ENCODE measurements at places on chromosomes 1 and 21.
A peak's percentile ranks its signal among the peaks of the same experiment; 100 is the strongest.

GRCh38 chr1:188251036-188251435 lies 1422.3 kb downstream of the PLA2G4A start:
- DNase-seq, result no peak

DNA sequence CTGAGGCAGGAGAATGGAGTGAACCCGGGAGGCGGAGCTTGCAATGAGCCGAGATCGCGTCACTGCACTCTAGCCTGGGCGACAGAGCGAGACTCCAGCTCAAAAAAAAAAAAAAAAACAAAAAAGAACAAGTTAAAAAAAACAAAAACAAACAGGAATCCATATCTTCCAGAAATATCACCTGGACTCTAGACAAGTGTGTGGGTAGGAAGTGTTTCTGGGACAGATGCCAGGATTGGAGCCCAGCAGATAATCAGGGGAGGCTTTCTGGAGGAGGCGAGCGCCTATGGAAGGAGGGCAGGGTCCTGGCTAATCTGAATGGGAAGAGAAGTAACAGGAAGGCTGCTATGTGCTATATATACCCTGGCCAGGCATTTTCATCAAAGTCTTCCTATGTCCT lies 43.6 kb upstream of the SYNC start:
- no peak for DNase-seq

DNA sequence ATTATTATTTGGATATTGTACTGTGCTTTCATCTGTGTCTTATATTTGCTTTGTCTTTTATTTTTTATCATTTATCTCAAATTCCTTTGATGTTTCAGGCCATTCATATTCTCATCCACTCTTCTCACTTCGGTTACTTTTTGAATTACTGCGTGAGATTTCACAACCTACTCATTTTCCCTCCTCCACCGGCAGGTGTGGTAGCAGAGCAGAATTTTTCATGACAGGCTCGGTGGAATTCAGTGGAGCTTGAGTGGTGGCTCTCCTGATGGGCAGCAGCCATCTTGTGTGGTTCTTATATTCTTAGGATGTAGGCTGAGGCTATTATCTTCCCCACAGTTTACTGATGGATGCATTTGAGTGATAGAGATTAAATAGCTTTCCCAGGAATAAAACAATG lies 92.3 kb upstream of the IVNS1ABP start:
- DNase-seq, result peak; percentile 5

GRCh38 chr1:208239473-208240381 lies 4.5 kb downstream of the PLXNA2 start:
- DNase-seq, result no peak

DNA sequence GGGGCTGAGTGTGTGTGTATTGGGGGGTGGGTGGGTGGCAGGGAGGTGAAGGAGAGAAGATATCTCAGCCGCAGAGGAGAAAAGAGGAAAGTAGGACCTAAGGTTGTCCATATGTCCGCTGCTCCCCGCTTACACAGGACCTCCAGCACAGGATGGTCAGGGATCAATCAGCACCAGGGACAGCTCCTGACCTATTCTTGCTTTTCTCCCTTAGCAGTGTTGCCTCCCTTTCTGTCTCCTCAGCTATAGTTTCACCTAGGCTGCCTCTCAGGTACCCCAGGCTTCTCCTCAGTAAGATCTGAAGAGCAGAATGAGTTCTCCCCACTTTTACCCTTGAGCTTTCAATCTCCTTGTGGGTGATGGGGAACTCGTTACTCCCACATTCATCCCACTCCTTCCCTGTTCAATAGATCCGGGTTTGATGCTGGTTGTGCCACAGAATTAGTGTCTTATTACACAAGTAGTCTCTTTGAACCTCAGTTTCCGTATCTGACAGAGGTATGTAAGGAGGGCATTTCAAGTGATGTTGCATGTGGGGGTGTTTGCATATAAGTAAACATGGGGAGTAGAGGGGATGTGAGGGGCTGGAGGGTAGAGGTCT lies 1.4 kb upstream of the DPH2 start:
- DNase-seq, result peak; percentile 48

DNA sequence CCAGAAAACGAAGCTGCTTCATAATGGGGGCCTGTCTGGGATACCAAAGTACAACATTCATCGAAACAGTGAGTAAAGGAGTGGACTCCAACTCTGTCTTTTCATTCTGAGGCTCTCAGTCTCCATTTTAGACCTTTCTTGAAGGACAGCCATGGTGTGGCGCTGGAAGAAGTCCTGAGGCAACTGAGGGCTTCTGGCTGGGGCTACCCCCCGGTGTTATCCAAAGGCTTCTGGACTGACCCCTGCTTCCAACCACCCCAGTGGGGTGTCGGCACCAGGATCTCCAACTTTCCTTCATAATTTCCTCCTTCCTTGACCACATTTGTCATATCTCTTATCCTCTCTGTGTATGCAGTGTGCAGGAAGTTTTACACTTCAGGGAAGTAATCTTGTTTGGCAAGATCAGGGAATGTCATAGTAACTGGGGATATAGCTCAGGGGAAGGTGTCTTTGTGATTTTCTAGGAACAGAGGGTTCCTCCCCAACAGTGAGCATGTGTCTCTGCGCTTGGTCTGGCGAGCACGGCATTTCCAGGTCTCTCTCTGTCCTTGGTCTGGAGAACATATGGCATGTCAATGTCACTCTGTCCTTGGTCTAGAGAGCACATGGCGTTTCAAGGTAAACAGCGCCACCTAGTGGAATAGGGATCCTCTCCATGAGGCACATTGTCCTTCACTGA lies 19.4 kb upstream of the BSDC1 start:
- peak; percentile 92 for DNase-seq

GRCh38 chr1:24443241-24443656 lies 27.6 kb downstream of the NIPAL3 start:
- no peak for DNase-seq

GRCh38 chr21:25080661-25081060 lies 526.6 kb downstream of the MRPL39 start:
- no peak for DNase-seq

DNA sequence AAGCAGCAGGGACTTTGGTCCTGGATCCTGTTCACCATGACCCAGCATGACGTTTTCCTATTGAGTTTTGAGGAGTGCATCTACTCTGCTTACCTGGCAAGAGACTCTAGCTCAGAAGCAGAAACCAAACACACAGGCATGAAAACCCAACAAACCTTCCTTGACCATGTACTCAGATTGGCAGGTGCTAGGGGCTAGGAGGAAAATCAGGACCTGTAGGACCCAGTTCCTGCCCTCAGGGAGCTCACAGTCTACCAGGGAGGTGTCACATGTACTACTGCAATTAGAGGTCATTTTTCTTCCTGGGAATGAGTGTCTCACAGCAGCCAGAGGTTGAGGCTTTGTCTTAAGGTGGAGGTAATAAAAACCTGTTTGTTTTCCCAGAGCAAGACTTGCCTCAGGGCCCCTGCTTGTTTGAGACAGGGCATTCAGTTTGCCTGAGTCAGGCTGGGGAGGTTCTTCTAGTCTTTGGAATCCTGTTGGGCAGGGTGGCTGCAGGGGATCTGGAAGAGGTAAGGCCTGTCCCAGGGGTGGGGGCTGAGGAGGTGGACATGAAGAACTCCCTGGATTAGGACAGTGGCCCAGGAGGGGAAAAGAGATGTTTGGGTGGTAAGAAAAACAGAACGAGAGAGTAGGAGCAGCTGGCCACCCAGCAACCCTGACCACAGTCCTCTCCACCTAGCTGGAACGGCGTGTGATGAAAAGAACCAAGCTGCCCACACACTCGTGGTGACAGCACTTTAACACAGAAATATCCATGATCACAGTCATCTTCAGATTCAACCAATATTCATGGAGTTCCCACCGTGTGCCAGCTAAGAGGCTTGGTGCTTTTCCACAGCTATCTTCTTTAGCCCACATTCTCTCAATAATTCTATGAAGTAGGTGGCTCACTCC lies 30.8 kb downstream of the IER5 start:
- DNase-seq, result no peak

- no peak for DNase-seq
These were observed 3.7 kb downstream of the PLPPR4 start for GRCh38 chr1:99268021-99268420.

- no peak for DNase-seq
These were observed 80.6 kb downstream of the TNFSF18 start for GRCh38 chr1:172970186-172970585.

DNA sequence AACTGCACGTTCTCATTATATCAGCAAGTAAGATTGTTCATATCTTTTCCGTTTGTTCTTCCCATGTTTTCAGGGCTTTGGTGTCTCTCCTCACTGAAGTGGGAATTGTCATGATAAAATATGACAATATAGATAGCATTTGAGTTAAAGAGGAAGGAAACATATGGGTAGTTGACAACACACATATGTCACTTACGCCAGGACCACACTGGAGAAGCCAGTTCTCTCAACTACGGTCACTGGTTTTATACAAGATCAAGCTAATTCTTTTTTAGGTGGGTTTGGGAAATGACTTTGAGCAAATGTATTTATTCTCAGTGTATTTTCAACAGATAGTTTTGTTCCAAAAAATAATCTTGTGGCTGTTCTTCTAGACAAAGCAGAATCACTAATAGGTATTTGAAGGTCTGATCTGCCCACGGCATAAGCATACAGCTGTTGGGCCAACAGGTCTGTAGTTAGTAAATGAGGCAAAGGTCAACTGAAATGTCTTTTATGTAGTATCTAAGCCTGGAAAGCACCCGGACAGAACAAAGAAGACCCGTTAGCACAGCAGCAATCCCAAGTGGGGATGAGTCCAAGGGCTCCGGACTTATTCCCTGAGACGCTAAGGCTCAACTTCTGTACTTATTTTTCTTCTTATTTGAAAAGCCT lies 433.6 kb upstream of the ZP4 start:
- no peak for DNase-seq

DNA sequence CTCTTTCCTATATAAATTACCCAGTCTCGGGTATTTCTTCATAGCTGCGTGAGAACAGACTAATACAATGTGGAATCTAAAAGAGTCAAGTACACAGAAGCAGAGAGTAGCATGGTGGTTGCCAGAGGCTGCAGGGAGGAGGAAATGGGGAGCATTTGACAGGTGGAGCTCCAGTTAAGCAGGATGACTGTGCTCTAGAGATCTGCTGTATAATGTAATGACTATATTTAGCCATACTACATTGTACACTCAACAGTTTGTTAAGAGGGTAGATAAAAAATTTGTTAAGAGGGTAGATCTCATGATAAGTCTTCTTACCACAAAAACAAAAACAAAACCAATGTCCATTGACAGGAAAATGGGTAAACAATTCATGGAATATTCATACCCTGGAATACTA lies 82.1 kb downstream of the MT1HL1 start:
- no peak for DNase-seq

GRCh38 chr1:1217621-1218523 lies 3.9 kb upstream of the TNFRSF4 start:
- no peak for DNase-seq

DNA sequence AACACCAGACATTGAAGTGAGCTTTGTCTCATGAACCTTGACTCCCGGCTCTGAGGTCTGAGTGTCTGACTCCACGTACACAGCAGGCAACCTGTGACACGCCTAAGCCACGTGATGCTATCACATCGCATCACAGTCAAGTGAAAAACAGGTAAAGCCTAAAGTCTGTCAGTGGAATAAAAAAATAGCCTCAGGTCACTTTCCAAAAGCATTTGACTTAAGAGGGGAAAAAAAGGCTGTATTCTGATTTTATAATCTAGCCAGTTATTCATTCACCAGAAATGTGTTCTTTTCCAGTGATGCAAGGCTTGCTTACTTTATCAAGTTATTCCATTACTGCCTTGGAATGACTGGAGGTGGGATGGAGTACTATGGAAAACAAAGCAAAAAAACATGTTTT lies 163.2 kb upstream of the HMCN1 start:
- no peak for DNase-seq

DNA sequence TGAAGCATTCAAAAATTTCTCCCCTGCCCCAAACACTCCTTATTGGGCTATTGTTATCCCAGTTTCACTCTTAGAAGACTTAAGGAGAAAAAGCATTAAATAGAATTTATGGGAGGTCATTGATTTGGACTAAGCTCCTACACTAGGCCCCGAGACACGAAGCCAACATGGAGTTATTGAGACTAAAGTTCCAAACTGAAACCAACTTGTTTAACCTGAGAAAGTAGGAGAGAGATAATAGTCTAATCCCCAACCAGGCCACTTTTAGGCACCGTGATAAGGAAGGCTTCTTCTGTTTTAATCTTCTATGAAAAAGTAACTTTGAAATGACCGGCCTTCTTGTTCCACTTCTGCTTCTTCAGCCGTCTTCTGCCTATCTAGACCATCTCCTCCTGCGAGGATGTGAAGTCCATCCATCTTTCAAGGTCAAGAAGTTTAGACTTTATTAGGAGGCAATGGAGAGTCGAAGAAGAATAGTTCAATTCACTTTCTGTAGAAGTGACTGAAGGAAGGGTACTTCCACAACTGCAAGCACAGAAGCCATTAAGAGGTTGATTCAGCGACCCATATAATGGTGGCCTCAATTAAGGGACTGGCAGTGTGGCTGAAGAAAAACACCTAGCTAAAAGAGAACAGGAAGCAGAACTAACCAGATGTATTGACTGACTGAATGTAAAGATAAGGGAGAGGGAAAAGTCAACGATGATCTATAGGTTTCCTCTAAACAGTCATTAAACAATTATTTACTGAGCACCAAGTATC lies 428.8 kb downstream of the SMYD3 start:
- no peak for DNase-seq

GRCh38 chr1:245875581-245876261 lies 631.4 kb downstream of the SMYD3 start:
- no peak for DNase-seq

Measured in NAMALWA (cell line).